ENCODE measurements at places on chromosomes 5 and 9. TPM values are rescaled to one million over a fixed set of nuclear protein-coding genes. Genes with fewer than 3 reads are reported as not detected.

Gene PLPP1
- 44.6 TPM for polyA plus RNA-seq

Gene COL27A1
- polyA plus RNA-seq = 1.1 TPM

Gene SPINK1
- 1,597 TPM for polyA plus RNA-seq

Gene IQGAP2
- 138 TPM for polyA plus RNA-seq

Gene ENG
- polyA plus RNA-seq = 3.1 TPM

Gene LIFR
- 13.2 TPM for polyA plus RNA-seq

Gene SOWAHA
- polyA plus RNA-seq = 25.6 TPM

Gene PCDHGA6
- polyA plus RNA-seq = not detected

GRCh38 chr9:27310582-27310981 lies 13.6 kb upstream of the EQTN start:
- H3K27me3 ChIP-seq = no peaks in the 10 kb centered on the region
- H3K4me3 ChIP-seq = no peak overlapping the region
- DNase-seq = no peak
- no peaks in the 10 kb centered on the region for H3K4me1 ChIP-seq
- H3K36me3 ChIP-seq = no peaks in the 10 kb centered on the region

DNA sequence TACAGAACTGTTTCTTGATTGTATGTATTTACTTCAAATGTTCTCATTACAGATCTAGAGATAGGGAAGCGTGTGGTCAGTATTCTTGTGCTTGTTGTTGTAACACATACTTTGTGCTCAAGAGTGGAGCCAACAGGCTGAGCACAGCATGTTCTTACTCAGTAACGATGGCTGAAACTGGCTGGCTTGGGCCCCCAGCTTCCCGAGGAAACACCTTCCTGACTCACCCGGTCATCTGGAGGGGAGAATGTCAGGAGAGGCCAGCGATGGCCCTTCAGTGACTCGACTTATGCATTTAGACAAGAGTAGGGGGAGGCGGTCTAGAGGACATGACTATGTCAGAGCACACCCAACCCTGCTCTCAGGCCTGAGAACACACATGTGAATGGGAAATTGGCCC lies 25.6 kb downstream of the ZNF474 start:
- no peaks in the 10 kb centered on the region for H3K4me1 ChIP-seq
- no peak overlapping the region for H3K27ac ChIP-seq
- no peaks in the 10 kb centered on the region for H3K27me3 ChIP-seq
- H3K36me3 ChIP-seq = no peaks in the 10 kb centered on the region
- H3K4me3 ChIP-seq = no peak overlapping the region
- no peak for DNase-seq

DNA sequence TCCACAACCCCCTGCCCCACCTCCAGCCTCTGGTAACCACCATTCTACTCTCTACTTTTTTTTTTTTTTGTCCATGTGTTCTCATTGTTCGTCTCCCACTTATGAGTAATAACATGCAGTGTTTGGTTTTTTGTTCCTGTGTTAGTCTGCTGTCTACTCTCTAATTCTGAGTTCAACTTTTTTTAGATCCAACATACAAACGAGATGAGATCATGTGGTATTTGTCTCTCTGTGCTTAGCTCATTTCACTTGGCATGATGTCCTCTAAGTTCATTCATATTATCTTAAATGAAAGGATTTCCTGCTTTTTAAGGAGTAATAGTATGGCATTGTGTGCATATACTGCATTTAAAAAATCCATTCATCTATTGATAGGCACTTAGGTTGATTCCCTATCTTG lies 130.9 kb downstream of the NMUR2 start:
- no peak overlapping the region for H3K27ac ChIP-seq
- no peaks in the 10 kb centered on the region for H3K4me1 ChIP-seq
- no peak overlapping the region for H3K4me3 ChIP-seq

DNA sequence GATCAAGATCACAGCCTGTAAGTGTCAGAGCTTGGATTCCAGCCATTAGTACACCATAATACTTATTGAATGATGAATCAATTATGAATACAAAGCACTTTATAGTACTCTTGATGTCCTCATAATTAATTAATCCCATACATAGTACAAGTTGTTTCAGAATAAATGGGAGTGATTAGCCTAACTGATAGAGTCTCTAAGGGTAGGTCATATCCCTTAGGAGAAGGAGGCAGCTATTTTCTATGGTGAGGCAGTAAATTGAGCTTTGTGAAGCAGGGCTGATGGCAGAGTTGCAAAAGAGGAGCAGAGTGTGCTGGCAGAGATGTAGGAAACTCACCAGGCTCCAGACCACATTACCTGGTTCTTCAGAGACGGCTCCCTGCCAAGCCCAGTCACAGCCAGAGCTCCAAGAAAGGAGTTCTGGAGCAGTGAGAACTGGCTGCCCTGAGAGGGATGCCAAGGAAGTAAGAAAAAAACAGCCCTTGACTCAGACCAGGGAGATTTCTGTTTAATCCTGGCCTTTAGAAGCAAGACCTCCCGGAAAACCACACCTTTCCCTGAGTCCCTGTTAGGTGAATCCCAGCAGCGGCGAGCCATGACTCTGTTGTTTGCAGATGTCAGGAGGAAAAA lies 112.9 kb downstream of the SH3TC2 start:
- no peak overlapping the region for H3K27ac ChIP-seq
- no peaks in the 10 kb centered on the region for H3K36me3 ChIP-seq
- peaks cover 6% of the 10 kb centered on the region for H3K27me3 ChIP-seq
- DNase-seq = no peak
- no peaks in the 10 kb centered on the region for H3K4me1 ChIP-seq

DNA sequence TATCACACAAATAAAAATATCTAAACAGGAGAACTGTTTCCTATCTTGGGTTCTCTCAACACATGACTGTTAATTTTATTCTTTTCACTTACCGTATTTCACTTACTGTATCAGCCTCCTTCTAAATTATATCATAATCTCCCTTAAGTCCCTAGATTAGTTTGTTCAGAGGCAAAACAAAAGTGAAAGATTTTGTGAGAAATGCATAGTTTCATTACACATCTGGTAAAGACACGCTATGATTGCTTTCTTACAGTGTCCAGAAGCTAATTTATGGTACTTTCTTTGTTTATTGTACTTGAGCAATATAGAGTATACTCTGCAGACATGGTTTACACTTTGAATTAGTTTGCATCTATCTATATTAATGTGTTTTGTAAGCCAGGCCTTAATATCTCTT lies 159.7 kb upstream of the TLX3 start:
- H3K4me3 ChIP-seq = no peak overlapping the region
- no peaks in the 10 kb centered on the region for H3K36me3 ChIP-seq
- no peaks in the 10 kb centered on the region for H3K27me3 ChIP-seq
- no peak for DNase-seq

- no peaks in the 10 kb centered on the region for H3K36me3 ChIP-seq
- H3K27ac ChIP-seq = no peak overlapping the region
- H3K4me3 ChIP-seq = no peak overlapping the region
These were observed 70.6 kb downstream of the LMX1B start for GRCh38 chr9:126684345-126684744.

GRCh38 chr9:112933696-112934095 lies 43.0 kb upstream of the SLC46A2 start:
- no peak overlapping the region for H3K4me3 ChIP-seq
- peaks cover 16% of the 10 kb centered on the region for H3K27me3 ChIP-seq
- DNase-seq = no peak
- no peak overlapping the region for H3K27ac ChIP-seq
- no peaks in the 10 kb centered on the region for H3K36me3 ChIP-seq

DNA sequence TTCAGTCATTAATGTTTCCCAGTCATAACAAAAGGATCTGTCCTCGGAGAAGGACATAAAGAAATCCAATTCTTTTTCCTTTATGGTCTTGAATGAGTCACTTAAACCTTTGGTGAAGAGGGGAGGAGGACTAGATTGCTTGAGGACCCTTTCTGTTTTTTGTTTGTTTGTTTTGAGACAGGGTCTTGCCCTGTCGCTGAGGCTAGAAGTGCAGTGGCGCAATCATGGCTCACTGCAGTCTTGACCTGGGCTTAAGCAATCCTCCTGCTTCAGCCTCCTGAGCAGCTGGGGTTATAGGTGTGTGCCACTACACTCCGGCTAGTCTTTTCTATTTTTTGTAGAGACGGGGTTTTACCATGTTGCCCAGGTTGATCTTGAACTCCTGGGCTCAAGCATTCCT lies 12.3 kb downstream of the TIGD6 start:
- peaks cover 6% of the 10 kb centered on the region for H3K36me3 ChIP-seq
- no peak overlapping the region for H3K27ac ChIP-seq
- no peaks in the 10 kb centered on the region for H3K4me1 ChIP-seq

DNA sequence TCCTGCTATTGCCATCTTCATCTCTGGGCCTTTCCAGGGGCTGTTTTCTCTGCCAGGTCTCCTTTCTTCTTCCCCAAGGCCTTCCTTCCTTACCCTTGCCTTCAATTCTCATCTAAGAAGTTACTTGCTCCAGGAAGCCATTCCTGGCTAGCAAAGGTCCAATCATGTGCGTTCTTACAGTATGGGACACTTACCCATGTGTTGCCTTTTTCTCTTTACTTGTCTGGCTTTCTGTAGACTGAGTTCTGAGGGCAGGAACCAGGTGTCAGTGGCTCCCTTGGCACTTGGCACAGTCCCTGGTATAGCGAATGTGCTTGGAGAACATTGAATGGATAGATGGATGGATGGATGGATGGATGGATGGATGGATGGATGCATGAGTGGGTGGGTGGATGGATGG lies 10.2 kb downstream of the FOXI1 start:
- no peak for DNase-seq
- H3K4me1 ChIP-seq = no peaks in the 10 kb centered on the region
- H3K27ac ChIP-seq = no peak overlapping the region
- no peaks in the 10 kb centered on the region for H3K27me3 ChIP-seq
- no peaks in the 10 kb centered on the region for H3K36me3 ChIP-seq
- H3K4me3 ChIP-seq = no peak overlapping the region

DNA sequence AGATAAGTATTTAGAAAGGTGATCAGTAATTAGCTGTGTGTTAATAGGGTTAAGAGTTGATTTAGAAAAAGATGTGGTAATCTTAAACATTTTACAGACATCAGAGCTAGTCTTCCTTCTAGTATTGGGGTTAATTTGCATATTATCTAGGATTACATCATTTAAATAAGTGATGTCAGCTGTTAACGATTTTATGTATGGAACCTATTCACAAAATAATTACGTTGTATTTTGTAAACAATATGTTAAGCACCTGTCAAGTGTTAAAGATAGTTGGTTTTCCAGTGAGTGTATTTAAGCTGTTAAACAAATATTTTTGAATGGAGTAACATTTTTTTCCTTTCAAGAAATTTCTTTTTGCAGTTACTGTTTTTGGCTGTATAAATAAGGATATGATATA lies 2.2 kb downstream of the DCP2 start:
- H3K27me3 ChIP-seq = no peaks in the 10 kb centered on the region
- no peaks in the 10 kb centered on the region for H3K36me3 ChIP-seq
- no peak overlapping the region for H3K27ac ChIP-seq
- no peak for DNase-seq

- H3K36me3 ChIP-seq = no peaks in the 10 kb centered on the region
- H3K4me1 ChIP-seq = no peaks in the 10 kb centered on the region
- no peak for DNase-seq
These were observed 549.9 kb upstream of the CYLC2 start for GRCh38 chr9:102445181-102445747.

GRCh38 chr5:91433861-91434260 lies 50.7 kb upstream of the ARRDC3 start:
- DNase-seq = no peak
- H3K27ac ChIP-seq = no peak overlapping the region
- no peaks in the 10 kb centered on the region for H3K4me1 ChIP-seq
- no peaks in the 10 kb centered on the region for H3K27me3 ChIP-seq

- DNase-seq = no peak
- H3K4me1 ChIP-seq = no peaks in the 10 kb centered on the region
- H3K36me3 ChIP-seq = no peaks in the 10 kb centered on the region
- H3K27ac ChIP-seq = no peak overlapping the region
These were observed 129.3 kb downstream of the MRPL36 start for GRCh38 chr5:1670351-1670750.
